ENCODE measurements at places on chromosomes 16 and 17. TPM values are rescaled to one million over a fixed set of nuclear protein-coding genes. Genes with fewer than 3 reads are reported as not detected.
A peak's percentile ranks its signal among the peaks of the same experiment; 100 is the strongest.

DNA sequence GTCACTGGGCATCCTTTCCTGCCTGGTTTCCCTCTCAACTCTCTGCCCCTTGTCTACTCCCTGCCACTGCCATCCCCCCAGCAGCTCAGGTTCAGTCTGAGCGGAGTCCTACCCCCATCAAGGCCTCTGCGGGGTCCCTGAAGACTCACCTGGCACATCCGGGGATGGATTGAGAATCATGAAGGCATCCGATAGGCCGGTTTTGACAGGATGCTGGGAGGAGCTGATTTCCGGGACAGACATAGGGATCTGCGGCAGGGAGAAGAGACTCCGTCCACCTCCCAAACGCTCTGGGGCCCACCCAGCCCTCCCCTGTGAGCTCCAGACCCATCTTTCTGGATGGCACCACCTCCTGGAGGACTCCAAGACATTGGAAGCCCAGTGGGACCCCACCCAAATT, 45.7 kb downstream of the PLXDC1 start:
- peak; percentile 52 for DNase-seq

DNA sequence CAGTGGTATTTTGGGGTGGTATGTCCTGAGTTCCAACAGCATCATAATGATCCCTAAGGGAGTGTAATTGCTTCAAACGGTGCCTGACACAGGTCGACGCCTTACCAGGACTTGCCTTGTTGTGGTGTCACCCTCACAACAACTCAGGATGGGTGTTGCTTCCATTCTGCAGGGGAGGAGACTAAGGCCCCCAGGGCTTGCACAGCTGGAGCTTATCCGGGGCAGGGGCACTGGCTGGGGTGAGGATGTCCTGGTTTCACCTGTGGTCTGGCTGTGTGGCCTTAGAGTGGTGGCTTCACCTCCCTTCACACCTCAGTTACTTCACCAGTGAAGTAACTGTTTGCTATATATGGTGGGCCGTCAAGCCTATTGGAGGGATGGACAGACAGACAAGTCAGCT, 23.3 kb downstream of the LLGL2 start:
- no peak for DNase-seq

DNA sequence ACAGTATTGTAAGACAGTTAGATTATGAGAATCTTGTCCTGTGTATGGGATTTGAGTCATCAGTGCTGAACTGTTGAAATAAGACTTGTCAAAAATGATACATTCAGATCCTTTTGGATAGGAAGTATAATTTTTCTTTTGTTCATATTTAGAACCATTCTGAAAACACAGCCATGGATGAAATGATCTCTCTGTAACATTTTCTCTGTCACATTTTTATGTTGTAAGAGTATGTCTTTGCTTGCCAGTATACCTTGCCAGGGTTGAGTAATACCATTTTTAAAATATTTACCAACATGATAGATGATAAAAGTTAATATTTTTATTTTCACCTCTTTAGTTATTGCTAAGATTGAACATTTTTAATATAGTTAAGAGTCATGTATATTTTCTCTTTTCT, 45.0 kb downstream of the NSRP1 start:
- DNase-seq: no peak

KIF2B gene
- not detected for total RNA-seq

GRCh38 chr17:71033336-71033735, 864.0 kb downstream of the KCNJ2 start:
- DNase-seq: peak; percentile 67

HOXB4 gene
- not detected for total RNA-seq

DNA sequence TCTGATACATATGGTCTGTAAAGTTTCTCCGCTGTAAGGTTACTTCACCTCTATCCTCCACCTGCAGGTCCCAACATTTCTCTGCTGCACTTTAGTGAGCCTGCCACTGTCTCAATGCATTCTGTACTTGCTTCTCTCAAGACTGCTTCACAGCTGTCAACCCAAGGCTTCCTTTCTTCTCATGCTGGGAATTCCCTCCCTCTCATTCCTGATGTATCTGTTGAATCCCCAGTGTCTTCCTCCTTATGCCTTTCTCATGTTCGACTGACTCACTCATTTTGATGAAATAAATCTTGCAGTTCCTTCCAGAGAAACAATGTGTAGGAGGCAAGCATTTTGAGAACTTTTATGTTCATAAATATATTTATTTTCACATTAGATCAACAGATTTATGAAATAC, 288.3 kb downstream of the CNTNAP4 start:
- DNase-seq: no peak

DNA sequence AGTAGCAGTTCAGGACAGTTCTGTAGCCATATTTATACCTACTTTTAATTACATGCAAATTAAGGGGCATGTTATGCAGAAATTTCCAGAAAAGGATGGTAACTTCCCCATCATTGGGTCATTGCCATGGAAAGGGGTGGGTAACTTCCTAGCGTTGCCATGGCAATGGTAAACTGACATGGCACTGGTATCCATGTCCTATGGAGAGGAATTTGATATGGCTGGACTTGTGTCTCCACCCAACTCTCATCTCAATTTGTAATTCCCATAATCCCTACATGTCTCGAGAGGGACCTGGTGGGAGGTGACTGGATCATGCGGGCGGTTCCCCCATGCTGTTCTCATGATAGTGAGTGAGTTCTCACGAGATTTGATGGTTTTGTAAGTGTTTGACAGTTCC, 35.6 kb upstream of the CACNG4 start:
- DNase-seq: no peak

KRTAP29-1 gene
- total RNA-seq: not detected

- DNase-seq: peak; percentile 10
Measured at GRCh38 chr17:61815863-61816503, 47.3 kb downstream of the BRIP1 start.

- peak; percentile 83 for DNase-seq
Measured at GRCh38 chr17:2070241-2071023, 15.5 kb downstream of the HIC1 start.

GRCh38 chr17:45584092-45585036, 93.8 kb upstream of the PLEKHM1 start:
- peak; percentile 74 for DNase-seq

- DNase-seq: peak; percentile 71
Measured at GRCh38 chr17:933312-934073, 46.1 kb downstream of the NXN start.

GRCh38 chr17:74151551-74152315, 51.7 kb upstream of the RPL38 start:
- no peak for DNase-seq

DNA sequence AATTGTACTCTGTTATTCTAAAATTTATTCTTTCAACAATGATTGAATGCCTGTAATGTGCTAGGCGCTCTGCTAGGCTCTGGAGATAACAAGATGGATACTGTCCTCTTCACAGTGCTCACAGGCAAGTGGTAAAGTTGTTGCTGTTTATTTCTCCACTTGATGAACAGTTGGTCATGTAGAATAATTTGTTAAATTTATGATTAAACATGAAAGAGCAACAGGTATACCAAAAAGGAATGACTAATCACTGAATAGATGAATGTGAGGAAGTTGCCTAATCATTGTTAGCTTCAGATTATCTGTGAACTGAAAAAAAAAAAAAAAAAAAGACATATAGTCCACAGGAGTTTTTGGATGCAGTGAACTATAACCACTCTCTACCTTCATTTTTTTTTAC, 62.3 kb downstream of the NFATC3 start:
- no peak for DNase-seq

GRCh38 chr17:58913971-58914769, 158.5 kb downstream of the PPM1E start:
- no peak for DNase-seq

GRCh38 chr16:30447512-30448226, 2.0 kb upstream of the SEPHS2 start:
- no peak for DNase-seq

GRCh38 chr17:65332375-65332774, 195.2 kb downstream of the RGS9 start:
- DNase-seq: peak; percentile 37

DNA sequence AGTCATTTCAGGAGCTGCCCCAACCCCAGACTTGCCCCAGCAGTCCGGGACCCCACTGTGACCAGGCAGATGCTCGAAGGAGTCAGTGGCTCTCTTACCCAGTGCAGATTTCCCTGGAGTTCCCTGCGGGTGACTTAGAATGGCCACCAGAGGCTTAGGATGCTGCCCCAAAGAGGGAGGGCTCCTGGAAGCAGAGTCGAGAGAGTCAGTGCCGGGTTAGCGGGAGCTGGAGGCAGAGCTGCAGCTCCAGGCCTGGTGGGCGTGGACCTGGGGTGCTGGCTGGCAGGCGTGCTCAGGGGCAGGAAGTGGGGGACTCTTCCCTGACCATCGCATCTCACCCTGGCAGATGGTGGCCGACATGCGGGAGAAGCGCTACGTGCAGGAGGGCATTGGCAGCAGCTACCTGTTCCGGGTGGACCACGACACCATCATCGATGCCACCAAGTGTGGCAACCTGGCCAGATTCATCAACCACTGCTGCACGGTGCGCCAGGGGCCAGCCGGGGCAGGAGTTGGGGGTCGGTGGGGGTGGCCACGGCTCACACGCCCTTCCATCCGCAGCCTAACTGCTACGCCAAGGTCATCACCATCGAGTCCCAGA, 1.6 kb upstream of the HSD3B7 start:
- DNase-seq: no peak

DNA sequence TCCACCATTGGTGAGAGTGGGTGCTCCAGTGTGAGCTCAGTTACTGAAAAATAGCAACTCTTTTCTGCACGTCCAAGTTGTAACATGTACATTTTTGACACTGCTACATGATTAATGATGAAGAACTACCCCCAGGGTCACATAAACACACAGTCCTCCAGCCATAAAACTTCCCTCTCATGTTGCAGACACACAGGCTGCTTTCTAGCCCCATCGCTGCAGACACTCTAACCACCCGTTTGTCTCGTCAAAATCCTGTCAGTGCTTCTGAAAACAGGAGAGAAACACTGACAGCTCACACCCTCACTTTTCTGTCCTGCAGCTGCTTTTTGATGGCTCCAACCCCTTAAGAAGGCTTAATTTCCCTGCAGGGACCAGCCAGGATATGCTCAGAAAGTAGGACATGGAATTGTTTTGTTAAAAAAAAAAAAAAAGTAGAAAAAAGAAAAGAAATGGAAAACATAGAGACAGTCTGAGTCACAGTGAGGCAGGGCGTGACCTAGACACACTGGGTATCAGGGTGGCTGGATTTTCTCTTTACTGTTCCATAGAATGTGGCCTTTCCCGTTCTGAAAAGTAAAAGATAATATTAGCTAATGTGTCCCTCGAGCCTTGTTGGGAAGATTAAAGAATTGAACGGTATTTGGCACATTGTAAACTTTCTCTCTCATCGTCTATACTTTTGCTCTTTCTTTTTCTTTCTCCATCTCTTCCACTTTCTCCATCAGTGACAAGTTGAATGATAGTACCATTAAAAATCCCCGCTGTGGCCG, 20.7 kb upstream of the CCL5 start:
- DNase-seq: no peak

DNA sequence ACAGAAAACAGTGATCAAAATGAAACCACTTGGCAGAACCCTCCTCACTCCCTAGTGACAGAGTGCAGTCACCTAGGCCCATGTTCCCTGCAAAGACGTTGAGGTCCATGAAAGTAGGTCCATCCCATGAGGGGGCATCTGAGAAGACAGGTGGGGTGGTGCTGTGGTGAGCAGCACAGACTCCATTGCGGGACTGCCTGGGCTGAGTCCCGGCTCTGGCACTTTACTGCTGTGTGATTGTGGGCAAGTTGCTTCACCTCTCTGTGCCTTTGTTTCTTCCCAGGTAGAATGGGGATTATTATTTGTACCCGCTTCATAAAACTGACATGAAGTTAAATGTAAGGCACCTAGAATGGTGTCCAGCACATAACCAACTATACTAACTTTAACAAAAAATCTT, 23.5 kb upstream of the RHOT1 start:
- DNase-seq: no peak

RNF43 gene
- 2.2 TPM for total RNA-seq

GRCh38 chr16:2857451-2858244, at the start of gene PRSS22:
Gene PRSS22 (minus strand): TSS chr16:2858170. CDS start chr16:2858104, 66 bp downstream.
- DNase-seq: peak; percentile 80

CYGB gene
- total RNA-seq: 2.1 TPM

SCN4A gene
- total RNA-seq: 8.5 TPM

GRCh38 chr17:8413328-8413727, 15.7 kb upstream of the RNF222 start:
- DNase-seq: no peak

GRCh38 chr16:66508248-66508913, 41.5 kb downstream of the TK2 start:
- DNase-seq: no peak

CFDP1 gene
- total RNA-seq: 89.9 TPM

TMEM238L gene
- total RNA-seq: not detected

- DNase-seq: no peak
Measured at GRCh38 chr16:55954906-55955305, 79.7 kb upstream of the CES5A start.

DNA sequence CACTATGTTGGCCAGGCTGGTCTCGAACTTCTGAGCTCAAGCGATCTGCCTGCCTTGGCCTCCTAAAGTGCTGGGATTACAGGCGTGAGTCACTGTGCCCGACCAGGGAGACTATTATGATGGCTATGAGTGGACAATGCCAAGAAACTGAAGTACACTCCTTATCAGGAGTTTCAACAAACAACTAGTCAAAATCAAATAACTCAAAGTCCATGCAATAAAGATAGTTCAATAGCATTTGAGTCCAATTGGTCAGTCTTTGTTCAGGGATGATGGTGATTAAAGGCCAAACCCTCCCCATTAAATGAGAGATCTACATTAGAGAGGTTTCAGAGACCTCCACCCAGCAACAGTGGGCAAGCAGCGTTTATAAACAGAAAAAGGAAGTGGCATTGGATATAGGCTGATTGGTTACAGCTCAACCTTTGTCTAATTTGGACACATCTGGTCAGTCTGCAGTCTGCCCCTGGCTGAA, 8.0 kb downstream of the CHST5 start:
- DNase-seq: no peak

PRSS21 gene
- total RNA-seq: 2.4 TPM

DNA sequence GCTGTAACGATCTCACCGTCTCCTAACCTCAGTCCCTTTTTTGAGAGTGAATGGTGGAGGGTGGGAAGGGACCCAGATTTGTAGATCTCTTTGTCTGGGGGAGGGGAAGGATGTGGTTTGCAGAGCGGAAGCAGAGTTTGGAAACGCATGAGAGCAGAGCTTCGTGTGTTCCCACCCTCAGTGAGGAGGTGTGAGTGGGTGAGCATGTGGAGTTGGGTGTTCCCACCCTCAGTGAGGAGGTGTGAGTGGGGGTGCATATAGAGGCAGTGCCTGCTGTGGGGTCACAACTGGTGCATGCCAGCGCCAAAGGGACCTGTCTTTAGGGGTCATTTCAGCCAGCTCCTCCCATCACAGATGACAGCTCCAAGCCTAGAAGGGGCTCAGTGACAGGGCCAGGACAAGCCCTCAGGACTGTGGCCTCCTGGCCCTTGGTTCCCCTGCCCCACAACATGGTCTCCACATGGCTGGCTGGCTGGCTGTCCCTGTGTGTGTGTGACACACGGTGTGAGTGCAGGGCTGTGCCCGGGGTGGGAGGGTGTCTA, 1.8 kb upstream of the CISD3 start:
- no peak for DNase-seq

Measured in GM23338 (cell line).